Fibroblast of skin of left quadriceps (primary cell): ENCODE measurements at places on chromosomes 5 and 9.
A peak's percentile ranks its signal among the peaks of the same experiment; 100 is the strongest.

DNA sequence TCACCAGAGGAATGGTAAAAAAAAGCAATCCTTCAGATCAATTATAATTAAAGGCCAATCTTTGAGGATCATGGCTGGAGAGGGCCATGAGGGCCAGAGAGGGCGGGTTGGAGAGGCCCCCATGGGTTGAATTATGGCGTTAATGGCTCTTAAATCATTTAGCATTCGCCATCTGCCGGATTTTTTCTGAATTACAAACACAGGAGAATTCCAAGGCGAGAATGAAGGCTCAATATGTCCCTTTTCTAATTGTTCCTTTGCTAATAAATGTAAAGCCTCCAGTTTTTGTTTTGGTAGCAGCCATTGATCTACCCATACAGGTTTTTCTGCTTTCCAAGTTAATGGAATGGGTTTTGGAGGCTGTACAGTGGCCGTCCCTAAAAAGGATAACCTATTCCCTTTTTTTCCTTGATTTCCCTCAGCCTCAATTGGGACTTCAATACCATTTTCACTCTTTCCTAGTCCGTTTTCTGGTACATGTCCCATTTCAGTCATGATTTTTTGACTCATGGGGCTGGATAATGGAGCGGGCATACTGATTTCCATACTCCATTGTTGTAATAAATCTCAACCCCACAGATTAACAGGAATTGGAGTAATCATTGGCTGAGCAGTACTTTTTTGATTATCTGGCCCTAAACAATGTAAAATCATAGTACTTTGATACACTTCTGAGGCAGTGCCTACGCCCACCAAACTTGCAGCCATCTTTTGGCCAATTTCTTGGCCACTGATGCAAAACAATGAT is 6.7 kb upstream of the TMEM141 start:
- no peak for DNase-seq

DNA sequence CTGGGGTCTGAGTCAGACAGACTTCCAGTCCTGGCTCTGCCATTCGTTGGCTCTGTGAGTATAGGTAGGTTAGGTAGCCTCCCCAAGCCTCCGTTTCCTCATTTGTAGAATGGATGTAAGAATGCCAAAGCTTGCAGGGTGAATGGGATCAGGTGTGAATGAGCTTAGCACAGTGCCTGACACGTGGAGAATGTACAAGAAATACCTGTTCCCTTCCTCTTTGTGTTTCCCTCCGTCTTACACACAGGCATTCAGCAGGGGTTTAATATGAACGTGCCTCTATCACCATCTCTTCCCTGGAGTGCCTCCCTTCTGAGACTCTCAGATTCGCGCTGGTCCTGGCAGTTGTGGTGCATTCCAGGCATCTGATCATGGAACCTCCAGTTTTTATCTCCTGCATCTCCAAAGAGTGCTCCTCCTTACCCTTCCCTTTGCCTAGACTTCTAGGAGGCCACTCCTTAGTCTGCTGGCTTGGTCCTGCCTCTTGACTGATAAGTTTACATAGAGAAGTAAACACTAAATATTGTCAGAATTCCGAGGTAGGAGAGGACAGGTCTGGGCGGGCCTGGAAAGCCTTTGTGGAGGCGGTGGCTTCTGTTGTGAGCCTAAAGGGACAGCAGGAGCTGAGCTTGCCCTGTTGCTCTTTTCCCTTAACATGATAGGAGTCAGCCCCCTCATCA is 199.4 kb downstream of the AOPEP start:
- DNase-seq, result no peak

DNA sequence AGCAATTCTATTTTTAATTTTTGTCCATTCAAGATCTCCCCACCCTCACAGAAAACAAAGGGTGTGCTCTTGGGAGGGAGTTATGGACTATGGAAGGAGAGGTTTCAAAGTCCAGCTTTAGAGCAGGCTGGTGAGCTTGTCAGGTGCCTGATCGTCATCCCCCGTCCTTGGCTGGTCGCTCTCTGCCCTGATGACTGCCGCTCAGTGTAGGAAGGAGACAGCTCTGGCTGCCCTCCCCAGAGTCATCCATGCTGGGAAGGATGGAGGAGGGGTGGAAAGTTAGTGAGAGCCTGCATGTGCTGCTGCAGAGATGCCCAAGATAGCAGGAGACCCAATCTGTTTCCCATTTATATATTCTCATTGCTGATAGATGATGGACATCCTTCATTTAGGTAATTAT is 96.6 kb downstream of the NLN start:
- DNase-seq, result no peak

DNA sequence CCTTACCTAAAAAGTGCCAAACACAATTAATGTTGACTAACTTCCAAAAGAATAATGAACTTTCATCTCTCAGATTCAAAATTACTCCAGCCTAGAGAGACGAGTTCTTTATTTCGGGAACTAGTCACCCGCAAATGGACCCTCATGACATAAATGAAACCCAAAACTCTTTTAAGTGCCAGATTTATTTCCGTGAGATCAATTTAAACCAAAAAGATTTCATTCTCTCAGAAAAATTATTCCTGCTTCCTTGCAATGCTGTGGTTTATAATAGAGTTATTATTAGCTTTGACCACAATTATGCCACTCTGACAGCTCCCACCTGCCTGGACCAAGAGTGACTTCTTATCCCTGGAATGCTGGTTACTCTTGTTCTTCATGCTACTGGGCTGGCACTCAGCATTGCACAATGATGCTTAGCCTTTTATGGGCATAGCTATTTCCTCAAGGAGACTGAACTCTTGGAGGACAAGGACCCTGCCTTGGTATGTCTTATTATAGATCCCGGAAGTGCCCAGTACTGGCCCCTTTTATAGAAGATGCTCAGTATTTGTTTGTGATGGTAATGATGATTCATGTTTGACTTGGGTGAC is 183.5 kb downstream of the SNX18 start:
- DNase-seq, result peak; percentile 92

GRCh38 chr5:130043834-130044233 is 139.6 kb downstream of the CHSY3 start:
- no peak for DNase-seq

DNA sequence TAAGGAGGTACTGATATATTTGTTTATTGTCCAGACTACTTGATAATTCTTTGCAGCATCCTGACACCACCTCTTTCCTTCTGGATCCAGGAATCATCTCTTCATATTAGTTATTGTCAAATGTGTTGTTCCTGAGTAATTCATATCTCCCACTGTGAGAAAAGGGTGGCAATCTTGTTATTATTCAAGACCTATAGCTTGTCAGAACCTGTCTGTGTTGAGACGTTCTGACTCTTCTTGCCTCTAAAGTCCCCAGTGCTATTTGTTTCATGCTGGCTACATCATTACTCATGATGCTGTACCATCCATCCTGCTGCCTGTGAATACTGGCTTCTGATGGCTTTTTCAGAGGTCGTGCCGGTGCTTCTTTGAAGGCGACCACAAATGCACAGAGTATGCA is 68.7 kb upstream of the TAF11L2 start:
- DNase-seq, result no peak

DNA sequence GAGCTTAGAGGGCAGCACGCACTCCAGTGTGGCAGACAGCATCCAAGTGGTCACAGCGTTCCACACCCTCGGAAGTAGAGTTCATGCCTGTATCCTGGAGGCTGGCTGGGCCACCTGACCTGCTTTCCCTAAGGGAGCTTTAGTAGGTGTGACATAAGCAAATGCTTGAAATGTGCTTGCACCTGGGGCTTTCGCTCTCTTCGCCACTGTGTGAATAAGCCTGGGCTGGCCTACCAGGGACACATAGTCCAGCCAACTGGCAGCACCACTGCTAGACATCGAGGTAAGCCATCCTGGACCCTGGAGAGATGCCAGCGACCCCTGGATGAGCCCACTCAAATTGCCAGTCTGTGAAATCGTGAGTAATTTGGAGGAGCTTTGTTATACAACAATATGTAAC is 24.9 kb upstream of the IRX4 start:
- DNase-seq, result no peak

DNA sequence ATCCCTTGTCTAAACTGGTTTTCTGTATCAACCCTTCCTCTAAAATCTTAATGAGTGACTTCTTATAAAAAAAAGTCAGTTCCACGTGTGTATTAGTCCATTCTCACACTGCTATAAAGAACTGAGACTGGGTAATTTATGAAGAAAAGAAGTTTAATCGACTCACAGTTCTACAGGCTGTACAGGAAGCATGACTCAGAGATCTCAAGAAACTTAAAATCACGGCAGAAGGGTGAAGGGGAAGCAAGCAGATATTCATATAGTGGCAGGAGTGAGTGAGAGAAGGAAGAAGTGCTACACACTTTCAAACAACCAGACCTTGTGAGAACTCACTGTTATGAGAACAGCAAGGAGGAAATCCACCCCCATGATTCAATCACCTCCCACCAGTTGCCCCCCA is 307.8 kb upstream of the ARRDC3 start:
- DNase-seq, result no peak

- DNase-seq, result no peak
These were observed 133.3 kb downstream of the CACNA1B start for GRCh38 chr9:138010861-138011260.

DNA sequence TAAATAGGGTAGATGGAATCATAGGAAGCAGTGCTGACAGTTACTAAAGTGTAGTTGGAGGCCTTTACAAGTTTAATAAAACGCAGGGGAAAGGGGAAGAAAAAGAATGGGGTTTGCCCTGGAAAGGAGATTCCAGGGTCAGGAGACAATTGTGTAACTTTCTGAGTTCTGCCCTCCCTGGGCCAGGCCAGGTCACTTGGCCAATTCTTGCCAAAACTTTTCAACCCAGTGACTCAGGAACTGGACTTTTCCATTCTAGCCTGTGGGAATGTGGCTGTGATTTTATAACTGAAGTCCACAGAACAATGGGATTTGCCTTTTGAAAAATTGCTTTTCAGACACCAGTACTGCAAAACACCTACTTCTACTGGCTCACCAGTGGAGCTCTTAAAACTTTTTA is 289.8 kb upstream of the ANKRD55 start:
- DNase-seq, result no peak
